GF-D8 (cell line): ENCODE measurements at places on chromosomes 7 and 10.

DNA sequence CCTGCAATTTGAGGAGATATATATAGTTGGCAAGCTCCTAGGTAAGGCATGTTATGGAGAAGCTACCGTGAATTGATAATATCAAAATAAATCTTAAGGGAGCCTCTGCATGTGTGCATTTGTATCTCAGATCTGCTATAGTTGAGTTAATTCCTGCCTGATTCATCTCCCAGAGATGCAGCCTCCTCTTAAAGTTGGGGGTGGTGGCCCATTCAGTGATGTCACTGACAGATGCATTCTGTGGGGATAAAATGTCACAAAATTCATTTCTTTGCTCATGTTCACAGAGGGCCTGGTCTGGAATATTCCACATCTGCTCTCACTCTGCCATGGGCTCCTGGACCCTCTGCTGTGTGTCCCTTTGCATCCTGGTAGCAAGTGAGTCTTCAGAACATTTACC lies 185.8 kb upstream of the PRSS1 start:
- no peak for DNase-seq

DNA sequence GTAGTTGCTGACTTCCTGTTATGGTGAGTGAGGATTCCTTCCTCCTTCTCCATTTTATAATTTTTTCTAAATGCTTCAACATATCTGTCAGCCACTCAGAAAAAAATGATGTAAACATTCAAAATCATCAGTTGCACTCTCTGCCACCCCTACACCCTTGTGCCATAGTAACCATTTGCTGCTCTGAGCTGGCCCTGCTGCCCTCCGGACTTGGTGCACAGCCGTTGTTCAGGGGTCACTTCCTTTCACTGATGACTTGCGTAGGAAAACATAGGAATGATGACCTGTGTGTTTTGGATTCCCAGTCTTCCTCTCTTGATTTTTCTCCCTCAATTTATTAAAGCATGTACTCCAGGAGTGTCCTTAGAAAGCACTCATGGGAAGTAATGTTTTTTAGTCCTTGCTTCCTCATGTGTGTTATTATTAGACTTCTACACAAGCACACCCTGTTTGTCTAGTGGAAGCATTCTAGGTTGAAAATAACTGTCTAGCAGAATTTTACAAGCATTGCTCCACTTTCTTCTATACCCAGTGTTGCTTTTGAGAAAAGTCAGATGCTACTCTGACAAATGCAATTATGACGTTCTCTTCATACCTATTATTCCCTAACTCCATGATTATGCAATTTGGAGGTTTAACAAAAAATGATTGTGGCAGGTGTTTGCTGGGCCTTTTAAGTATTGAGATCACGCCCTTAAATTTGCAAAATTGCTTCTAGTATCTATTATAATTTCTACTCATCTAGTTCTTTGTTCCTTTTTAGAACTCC lies 62.6 kb upstream of the MTPN start:
- DNase-seq, result no peak

- no peak for DNase-seq
Observed at GRCh38 chr10:176677-177076, 41.4 kb downstream of the ZMYND11 start.

- no peak for DNase-seq
Observed at GRCh38 chr10:132848951-132849545, 63.1 kb upstream of the NKX6-2 start.

- no peak for DNase-seq
Observed at GRCh38 chr7:74252893-74253292, 1.3 kb downstream of the RFC2 start.

DNA sequence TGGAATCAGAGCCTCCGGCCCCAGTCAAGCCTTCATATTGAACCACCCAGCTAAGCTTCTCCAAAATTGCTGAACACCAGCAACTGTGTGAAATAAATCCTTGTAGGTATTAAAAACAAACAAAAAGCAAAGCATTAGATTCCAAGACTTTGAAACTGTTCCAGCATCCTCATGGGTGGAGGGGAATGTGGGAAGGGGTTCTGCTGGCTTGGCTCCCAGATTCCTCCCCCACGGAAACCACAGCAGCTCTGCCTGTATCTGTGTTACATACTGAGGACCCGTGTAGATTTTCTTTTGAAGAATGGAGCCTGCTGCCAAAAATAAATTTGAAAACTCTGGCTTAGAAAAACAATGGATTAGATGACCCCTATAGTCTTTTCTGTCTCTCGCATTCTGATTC lies 20.0 kb downstream of the AKR1B1 start:
- no peak for DNase-seq

DNA sequence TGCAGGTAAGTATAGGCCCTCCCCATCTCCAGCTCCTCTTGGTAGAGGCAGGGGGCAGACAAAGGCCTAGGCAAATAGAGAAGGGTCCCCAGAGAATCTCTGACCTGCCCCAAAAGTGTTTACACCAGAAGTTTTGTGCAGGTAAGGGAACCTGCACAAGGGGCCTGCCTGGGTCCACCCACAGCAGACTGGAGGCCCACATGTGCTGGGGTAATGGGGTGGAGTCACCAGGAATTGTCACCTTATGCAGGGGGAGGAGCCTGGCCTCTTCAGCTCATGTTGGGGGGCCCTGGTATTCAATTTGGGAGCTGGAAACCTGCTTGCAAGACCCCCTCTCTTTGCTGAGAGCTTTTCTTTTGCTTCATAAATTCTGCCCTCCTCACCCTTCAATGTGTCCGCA lies 302.7 kb downstream of the ZEB1 start:
- DNase-seq, result no peak

DNA sequence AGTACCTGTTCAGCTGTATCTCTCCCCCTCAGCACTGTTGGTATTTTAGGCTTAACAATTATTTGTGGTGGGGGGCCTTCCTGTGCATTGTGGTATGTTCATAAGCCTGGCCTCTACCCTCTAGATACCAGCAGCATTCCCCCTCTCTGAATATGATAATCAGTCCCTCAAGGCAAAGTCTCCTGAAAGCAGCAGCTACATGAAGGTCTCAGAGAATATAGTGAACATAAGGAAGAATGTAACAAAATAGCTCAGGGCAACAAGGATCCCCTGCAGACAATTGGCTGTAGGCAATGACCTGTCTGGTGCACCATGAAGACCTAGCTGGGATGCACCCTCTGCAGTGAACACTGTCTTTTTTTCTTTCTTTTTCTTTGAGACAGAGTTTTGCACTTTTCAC lies 86.4 kb downstream of the CTBP2 start:
- no peak for DNase-seq

GRCh38 chr10:6699336-6699735 lies 119.3 kb upstream of the PRKCQ start:
- DNase-seq, result no peak

- no peak for DNase-seq
Observed at GRCh38 chr10:50653142-50653541, 29.4 kb upstream of the SGMS1 start.

DNA sequence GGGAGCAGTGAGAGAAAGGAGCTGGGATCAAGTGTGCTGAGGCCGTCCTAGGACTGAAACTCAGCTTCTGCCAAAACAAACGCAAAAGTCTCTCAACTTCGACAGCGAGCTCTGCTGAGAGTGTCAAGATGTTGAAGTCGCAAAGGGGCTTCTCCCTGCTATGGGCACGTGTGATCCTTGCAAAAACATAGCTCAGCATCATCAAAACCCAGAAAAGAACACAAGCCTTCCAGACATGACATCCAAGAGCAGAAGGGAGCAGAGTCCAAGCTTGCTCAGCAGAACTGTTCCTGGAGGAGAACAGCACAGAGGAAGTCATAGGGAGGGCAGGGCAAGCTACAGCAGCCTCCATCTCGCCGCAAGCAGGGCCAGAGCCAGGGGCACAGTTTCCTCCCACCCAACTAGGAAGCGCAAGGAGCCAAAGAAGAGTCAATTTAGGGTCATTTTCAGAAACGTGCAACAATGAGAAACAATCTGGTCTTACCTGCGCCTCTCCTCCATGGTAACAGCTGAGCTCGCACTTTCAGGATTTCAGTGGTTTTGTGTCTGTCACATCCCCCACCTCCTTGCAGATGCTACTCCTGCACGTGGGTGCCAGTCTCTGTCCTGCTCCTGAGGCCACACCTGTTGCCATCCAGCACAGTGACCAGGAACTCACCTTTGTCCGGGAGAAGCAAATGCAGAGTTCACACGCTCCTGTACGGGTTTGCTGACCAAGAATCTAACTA lies 113.9 kb downstream of the DIP2C start:
- no peak for DNase-seq

DNA sequence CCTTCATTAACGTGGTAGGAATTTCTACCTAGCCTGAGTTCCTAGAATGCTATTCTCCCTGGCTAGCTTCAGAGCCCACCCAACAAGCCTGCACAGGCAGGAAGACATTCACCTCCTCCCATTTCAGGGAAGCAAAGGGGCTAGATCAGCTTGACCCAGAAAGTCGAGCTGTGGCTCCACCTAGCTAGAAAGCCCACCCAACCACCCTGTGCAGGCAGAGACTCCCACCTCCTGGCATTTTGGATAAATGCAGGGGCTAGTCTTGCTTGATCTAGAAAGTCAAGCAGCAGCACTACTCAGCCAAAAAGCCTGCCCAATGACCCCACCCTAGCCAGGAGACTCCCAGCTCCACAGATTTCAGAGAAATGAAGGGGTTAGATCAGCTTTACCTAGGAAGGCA lies 479.5 kb downstream of the SDK1 start:
- DNase-seq, result no peak

GRCh38 chr10:132700156-132701098 lies 85.5 kb downstream of the NKX6-2 start:
- no peak for DNase-seq

DNA sequence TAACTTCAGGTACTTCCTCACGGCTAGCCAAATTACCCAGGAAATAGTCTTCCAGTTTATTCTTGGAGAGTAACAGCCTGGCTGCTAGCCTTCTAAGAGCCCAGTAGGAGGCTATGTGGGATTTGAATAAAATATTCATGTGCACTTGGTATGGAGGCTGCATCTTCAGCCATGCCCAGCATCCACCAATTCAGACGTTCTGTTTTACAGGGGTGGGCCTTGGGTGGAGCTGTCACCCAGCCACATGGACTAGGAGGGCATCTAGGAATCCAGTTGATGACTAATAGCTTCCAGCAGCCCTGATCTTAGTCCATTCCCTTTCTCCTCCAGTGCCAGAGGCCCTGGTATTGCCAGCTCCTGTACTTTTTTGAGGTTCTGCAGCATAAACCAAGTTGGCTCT lies 66.3 kb upstream of the ZRANB1 start:
- no peak for DNase-seq

GRCh38 chr7:156378806-156379205 lies 261.8 kb upstream of the RNF32 start:
- no peak for DNase-seq

DNA sequence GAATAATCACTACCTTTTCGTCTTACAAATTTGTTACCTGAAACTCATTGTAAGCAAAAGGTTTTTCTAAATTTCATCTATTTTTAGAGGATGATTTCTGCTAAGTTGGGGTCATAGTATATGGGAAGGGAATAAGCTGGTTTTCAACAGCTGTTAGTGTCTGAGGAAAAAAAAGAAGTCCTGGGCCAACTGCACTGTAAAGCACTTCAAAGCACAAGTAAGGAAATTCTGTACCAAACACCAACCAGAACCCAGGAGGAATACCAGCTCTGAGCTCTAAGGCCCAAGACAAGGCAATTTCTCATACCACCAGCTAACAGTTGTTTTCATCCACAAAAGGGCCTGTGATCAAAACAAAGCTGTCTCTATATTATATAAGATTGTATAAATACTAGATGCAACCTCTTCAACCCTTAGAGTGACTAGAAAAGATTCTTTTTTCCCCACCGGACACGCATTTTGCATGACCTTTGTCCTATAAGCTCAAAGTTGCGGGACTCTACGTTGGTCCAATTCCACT lies 6.1 kb upstream of the MEOX2 start:
- no peak for DNase-seq

GRCh38 chr10:21078410-21079329 lies 181.6 kb upstream of the NEBL start:
- peak; percentile 11 for DNase-seq

- no peak for DNase-seq
Observed at GRCh38 chr7:155510975-155511701, 35.2 kb downstream of the CNPY1 start.

- DNase-seq, result peak; percentile 35
Observed at GRCh38 chr10:121684276-121684675, 86.0 kb upstream of the FGFR2 start.

- DNase-seq, result no peak
Observed at GRCh38 chr7:70788276-70788675, 343.7 kb upstream of the GALNT17 start.

DNA sequence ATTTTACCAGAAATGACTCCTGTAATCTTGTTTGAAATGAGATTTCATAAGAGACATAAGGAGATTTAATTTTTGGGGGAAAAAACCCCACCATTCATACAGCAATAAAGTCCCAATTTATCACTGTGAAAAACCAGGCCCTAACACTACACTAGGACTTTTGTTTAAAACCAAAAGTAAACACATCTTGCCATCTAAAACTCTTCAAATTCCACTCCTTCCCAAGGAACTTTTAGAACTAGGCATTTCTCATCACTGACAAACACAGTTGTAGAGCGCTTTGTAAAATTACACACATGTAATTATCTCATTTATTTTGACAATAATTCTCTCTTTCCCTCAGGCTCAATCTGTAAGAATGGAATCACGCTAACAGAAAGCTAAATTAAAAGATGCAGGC lies 128.1 kb upstream of the C1QL3 start:
- DNase-seq, result no peak

- DNase-seq, result no peak
Observed at GRCh38 chr7:151600331-151600730, 80.6 kb upstream of the RHEB start.

GRCh38 chr7:158238616-158239289 lies 348.9 kb downstream of the PTPRN2 start:
- no peak for DNase-seq

DNA sequence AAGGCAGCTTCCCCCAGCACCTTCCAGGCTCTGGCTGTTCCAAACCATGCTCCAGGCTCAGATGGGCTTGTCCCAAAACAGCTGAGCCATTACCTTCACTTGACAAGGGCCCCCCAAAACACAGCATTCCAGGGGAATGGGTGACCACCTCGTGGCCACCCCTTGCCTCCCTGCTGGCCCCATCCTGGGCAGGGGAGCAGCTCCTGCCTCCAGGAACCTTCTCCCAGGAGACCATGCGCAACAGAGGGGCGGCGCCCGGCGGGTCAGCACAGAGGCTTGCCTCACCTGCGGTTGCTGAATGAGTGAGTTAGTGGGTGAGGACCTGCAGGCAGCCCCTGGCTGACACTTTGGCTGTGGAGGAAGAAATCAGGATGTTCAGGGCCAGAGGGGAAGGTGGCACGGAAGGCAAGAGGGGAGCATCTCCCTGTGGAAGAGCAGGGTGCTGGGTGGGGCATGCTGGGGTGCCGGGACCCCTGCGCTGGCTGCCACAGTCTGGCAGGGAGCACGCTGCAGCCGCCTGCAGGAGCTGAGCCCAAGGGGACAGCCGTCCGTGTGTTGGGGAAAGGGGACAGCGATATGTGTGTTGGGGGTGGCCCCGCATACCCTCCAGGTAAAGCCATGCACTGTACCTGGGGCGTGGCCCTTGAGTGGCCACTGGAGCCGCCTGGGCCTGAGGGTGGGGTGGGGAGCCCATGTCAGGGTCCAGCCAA lies 54.7 kb downstream of the PWWP2B start:
- DNase-seq, result no peak

- no peak for DNase-seq
Observed at GRCh38 chr7:26165950-26166683, 14.1 kb downstream of the NFE2L3 start.
